Urothelium cell line (cell line): ENCODE measurements at places on chromosomes 7 and 10.

DNA sequence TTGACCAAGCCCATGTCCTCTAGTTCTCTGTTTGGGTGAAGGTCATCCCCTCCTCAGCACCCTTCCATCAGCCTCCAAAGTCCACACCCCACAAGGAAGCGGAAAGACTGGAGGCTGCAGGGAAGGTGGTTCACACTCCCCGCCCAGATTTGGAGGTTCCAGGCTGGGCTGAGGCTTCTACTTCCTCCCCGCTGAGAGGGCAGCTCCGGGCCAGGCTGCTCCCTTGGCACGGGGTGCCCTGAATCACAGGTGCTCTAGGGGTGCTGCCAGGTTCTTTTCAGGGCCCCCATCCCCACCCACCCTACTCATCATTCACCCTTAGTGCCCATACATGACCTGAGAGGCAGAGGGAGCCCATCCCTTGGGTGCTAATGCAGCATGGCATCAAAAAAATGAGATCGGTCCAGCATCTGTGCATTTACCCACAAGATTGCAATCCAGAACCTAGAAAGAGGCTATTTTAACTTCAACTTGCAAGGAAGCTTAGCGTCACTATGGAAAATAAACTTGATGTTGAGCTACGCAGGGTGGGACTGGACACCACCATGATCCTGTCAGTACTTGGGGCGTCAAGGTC is 47.3 kb upstream of the ZMIZ1 start:
- DNase-seq, result no peak

DNA sequence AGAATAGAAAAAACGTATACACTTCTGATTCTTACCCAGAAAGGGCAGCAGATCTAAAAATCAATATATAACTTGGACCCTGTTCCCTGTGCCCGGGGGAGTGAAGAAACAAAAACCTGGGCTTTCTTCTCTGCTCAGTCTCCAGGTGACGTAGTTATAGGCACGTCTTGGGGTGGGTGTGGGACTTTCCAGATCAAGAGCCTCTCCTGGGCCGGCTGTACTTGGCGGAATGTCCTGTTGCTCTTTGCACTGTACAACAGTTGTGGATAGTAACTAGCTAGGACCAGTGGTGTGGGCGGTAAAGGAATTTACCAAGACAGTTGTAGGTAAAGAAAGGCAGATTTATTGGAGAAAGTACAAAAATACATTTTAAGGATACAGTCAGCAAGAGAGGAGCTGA is 40.4 kb upstream of the STEAP4 start:
- no peak for DNase-seq

- DNase-seq, result peak; percentile 87
Measured at GRCh38 chr7:94509264-94509886, at the start of gene CASD1. CASD1 (plus strand) TSS chr7:94509809; CDS start chr7:94510085, 276 bp downstream.

DNA sequence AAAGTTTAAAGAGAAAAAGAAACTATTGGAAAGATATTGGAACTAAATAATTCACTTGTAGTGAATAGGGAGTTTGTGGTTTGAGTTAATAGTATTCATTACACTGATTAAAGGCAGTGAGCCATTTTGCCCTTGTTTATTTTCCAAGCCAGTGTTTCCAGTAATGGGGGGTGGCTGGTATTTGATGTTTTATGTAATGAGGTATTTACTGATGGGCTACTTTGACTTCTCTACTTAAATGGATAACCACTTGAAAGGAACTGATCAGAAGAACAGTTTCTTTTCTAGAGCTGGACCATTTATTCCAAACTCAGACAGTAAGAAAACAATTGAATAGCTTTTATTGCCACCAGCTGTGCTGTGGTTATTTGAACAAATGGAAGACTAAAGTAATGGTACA is 227.0 kb upstream of the HDAC9 start:
- DNase-seq, result no peak

DNA sequence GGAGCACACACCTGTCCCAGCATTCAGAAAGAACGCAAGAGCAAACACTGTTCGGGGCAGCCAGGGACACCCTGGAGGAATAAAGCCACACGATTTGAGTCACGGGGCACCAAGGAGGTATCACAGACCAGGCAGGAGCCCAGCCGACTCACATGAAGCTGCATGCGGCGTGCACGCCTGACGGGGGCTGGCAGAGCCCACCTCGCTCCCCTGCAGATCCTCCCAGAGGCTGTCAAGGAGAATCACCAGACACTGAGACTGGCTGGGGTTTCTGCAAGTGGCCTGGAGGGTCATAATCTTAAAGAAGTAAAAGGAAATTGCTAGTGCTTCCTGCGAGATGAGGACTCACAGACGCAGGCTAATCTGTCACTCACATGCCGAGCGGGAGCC is 61.6 kb downstream of the TCERG1L start:
- no peak for DNase-seq

DNA sequence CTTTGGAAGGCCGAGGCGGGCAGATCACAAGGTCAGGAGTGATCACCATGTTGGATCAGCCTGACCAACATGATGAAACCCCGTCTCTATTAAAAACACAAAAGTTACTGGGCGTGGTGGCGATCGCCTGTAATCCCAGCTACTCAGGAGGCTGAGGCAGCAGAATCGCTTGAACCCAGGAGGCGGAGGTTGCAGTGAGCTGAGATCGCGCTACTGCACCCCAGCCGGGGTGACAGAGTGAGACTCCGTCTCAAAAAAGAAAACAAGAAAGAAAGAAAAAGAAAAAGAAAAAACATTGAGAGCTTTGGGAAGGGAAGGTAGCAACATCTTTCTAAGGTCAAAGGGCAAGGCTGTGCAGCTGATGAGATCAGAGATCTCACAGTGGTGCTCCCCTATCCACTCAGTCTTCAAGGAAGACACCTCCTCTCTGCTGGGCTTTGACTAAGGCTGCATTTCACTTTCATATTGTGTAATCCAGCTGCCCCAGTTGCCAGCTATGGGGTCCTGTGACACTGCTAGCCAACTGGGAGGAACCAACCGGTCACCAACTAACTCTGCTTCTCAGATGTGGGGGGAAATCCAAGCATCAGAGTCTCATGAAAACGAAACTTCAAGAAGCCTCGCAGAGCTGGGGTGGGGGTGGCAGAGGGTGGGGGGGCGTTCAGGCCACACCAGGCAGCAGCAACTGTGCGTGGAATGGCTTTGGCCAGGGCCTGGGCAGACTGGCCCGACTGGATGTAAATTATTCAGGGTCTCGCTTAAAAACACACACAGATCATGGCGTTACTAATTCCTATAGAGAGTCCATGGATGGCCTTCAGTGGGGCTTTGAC is 1.5 kb downstream of the IL15RA start:
- no peak for DNase-seq

GRCh38 chr10:13991353-13991752 is 339.4 kb downstream of the FRMD4A start:
- DNase-seq, result no peak

DNA sequence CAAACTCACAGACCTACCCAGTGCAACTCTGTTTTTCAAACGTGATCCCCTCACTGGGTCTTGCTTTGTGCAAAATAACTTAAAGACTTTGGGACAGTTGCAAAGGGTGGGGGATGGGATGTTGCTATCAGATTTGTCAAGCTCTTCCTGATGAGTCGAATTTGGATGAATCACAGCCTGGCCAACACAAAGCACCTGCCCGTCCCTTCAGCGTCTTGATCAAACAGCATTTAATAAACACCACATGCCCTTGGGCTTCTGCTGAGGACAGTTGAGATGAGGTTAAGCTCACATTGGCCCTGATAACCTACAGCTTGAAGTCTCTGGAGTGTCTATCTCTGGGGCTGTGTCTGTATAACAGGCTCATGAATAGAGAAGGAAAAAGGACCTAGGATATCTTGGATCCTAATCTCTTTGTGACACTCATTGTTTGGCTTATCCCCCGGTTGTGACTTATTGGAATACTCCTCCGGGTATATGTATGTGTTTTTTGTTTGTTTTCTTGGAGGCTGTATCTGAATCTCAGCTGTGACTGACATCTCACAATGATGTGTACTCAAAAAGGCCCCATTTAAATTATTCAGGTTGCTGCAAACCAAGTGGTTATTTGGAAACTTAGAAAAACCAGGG is 132.6 kb upstream of the NAMPT start:
- no peak for DNase-seq

DNA sequence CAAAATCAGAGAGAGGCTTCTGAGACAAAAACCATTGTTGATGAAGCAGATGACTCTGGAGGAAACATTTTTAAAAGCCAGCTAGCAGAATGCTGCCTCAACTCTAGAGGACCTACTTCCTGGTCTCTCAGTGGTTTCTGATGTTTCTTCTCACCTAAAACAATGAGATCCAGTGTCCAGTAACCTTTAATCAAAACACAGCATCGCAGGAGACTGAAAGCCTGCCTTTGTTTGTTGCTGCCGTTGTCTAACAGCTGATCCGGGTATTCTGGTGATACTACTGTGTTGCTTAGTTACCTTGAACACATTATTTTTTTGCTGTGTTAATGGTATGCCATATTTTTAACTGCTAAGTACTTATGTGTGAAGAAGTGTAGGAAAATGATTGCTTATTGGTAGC is 70.9 kb downstream of the WIPF3 start:
- no peak for DNase-seq
